ENCODE measurements at places on chromosomes 3 and 15. TPM values are rescaled to one million over a fixed set of nuclear protein-coding genes. Genes with fewer than 3 reads are reported as not detected.

NTRK3 gene
- 5.4 TPM for total RNA-seq

SNX22 gene
- 5.7 TPM for total RNA-seq

PAK6 gene
- total RNA-seq, result 20.0 TPM

ZNF717 gene
- total RNA-seq, result 15.7 TPM

DNA sequence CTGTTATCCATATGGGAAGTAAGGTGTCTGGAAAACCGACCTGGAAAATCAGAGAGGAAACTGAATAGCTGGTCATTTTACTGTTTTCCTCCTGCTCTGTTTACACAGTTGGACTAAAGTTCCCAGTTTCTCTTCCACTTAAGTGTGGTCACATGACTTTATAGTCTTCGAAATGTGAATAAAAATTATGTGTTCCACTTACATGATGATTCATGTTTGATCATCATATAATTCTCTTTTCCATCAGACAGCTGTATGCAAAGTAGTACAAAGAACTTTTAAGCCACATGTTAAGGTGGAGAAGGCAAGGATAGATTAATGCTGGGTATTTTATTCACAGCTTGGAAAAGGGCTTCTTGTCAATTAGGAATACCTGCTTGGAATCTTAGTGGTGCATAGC is 525.5 kb upstream of the BCHE start:
- H3K4me1 ChIP-seq, result no peaks in the 10 kb centered on the region
- no peaks in the 10 kb centered on the region for H3K36me3 ChIP-seq
- no peak overlapping the region for H3K4me3 ChIP-seq
- no peak overlapping the region for H3K27ac ChIP-seq

DNA sequence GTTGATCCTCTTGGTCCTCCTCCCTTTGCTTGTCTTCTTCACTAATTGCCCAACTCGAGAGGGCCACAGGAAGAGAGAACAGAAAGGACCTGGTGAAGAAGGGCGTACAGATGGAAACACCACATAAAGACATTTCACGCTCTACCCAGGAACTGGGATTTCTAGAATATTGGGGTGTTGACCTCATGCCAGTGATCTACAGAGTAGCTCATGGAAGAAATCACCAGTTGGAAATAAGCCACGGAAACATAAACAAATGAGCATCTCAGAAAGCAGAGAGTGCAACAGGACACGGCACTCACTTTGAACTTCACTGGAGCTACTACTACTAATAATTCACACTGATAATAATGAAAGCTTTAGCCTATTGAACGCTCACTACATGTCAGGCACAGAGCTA is 84.6 kb upstream of the ARHGEF3 start:
- H3K27ac ChIP-seq, result no peak overlapping the region
- no peaks in the 10 kb centered on the region for H3K36me3 ChIP-seq
- no peaks in the 10 kb centered on the region for H3K27me3 ChIP-seq
- no peak overlapping the region for H3K4me3 ChIP-seq
- no peak for DNase-seq

GRCh38 chr3:71978150-71978721 is 193.3 kb upstream of the PROK2 start:
- H3K4me3 ChIP-seq, result no peak overlapping the region
- no peaks in the 10 kb centered on the region for H3K4me1 ChIP-seq
- H3K27me3 ChIP-seq, result no peaks in the 10 kb centered on the region
- no peak for DNase-seq
- no peaks in the 10 kb centered on the region for H3K36me3 ChIP-seq

DNA sequence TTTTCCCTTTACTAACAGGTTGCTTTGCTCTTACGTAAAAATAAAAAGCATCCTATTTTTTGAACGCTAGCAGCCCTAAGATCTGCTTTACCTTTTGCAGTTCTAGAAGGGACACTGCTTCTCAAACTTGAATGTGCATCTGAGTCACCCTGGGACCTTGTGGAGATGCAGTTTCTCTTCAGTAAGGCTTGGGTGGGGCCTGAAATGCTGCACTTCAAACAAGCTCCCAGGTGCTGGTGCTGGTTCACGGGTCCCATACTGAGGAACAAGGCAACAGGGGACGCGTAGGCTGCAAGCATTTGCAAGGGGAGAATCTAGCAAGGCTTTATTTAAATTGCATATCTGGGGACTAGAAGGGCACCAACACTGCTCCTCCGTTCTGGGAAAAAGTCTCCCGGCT is 30.0 kb downstream of the MB21D2 start:
- H3K4me3 ChIP-seq, result no peak overlapping the region
- peaks cover 60% of the 10 kb centered on the region for H3K4me1 ChIP-seq
- peak; percentile 59 for DNase-seq
